Epithelial cell of alveolus of lung (primary cell): ENCODE measurements at places on chromosomes 3 and 15. TPM values are rescaled to one million over a fixed set of nuclear protein-coding genes. Genes with fewer than 3 reads are reported as not detected.

RBP2 gene
- total RNA-seq, result not detected in 2 replicates

DNASE1L3 gene
- total RNA-seq, result not detected in 2 replicates

AGBL1 gene
- total RNA-seq, result not detected in 2 replicates

PLSCR4 gene
- total RNA-seq, result 20.6 and 44.7 TPM in 2 replicates

CMC1 gene
- 10.8 and 20.9 TPM in 2 replicates for total RNA-seq
